Type B pancreatic cell (in vitro differentiated cells): ENCODE measurements at places on chromosomes 4 and X.

GRCh38 chr4:8912506-8912905 lies 40.9 kb upstream of the HMX1 start:
- DNase-seq = peak; percentile 45

GRCh38 chrX:36508042-36508441 lies 500.1 kb upstream of the FAM47C start:
- DNase-seq = no peak

- DNase-seq = peak; percentile 78
Observed at GRCh38 chr4:40629401-40630334, at the start of gene RBM47. RBM47 (minus strand) TSS chr4:40629864; CDS start chr4:40438893, 190,971 bp downstream.

GRCh38 chr4:168836490-168836889 lies 173.6 kb downstream of the CBR4 start:
- DNase-seq = no peak

DNA sequence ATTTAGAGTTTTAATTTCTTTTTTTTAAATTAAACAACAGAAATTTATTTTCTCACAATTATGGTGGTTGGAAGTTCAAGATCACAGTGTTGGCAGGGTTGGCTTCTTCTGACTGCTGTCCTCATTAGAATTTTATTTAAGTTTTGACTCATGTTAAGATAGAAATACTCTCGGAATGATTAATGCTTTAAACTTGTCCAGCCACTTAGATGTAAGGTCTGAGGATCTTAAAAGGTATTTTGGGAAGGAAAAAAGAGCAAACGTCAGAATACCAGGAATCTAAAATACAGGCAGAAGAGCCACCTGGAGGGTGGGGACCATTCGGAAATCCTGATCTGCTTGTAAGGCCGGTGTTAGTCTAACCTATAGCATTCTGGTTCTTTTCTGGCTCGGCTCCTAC lies 423.0 kb upstream of the MAGEB2 start:
- DNase-seq = no peak

DNA sequence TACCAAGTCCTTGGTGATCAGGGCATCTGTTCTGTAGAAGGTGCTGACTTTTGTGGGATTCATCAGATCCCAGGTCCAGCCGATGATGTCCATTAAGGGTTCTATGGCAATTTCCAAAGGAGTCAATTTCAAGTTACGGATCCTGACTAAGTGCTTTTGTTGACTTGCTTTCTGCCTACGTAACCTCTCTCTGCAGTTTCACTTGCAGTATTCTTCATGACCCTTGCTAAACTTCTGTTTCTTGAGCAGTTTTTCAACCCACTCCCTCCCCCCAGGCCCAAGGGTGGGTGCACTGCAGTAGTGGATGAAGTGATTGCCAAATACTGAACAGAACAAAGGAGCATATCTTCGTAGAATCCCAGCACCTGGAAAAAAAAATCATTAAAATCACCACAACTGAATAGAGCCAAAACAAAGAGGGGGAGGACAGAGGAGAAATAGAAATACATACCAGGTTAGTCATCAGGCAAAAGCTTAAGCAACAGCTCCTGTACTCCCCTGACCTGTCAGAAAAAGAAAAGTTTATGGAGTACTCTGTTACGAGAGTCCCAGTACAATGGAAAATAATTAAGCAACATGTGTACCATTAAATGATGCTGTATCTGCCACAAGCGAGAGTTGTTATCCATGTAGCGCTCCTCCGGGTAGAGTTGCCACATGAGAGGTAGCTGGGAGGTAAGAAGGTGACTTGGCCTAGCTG lies 5.8 kb downstream of the CMC4 start:
- DNase-seq = no peak

GRCh38 chrX:68721991-68722860 lies 74.8 kb downstream of the STARD8 start:
- DNase-seq = no peak

DNA sequence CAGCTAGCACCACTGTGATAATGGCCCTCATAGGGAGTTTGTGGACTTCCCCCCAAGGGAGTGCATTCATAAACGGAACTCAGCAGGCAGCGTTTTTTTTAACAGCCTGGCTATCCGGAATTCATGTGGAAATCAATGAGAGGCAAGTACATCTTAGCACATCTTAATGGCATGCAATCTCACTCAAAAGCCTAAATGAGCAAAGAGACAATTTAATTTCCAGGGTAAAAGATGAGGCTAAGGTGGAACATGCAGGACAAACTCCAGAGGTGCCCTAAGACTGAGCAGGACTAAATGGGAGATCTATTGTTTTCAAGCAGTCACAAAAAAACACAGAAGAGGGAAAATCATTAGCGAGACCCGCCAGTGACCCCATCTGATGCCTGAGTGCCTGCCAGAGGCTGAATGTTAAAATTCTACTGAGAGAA lies 243.5 kb upstream of the KCNIP4 start:
- DNase-seq = no peak

- no peak for DNase-seq
Observed at GRCh38 chrX:9628779-9629493, 136.7 kb downstream of the GPR143 start.

DNA sequence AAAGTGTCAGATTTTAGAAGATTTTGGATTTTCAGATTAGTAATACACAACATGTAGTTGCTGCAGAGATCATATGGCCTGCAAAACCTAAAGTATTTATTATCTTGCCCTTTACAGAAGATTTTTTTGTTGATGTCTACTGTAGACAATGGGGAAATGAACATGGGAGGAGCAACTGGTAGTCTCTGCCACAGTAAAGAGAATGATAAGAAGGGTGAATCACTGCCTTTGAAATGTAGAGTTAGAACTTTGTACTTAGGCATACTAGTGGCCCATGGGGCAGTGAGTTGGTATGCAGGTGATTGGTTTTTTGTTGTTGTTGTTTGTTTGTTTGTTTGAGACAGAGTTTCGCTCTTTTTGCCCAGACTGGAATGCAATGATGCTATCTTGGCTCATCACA lies 50.1 kb downstream of the GAB1 start:
- no peak for DNase-seq

- no peak for DNase-seq
Observed at GRCh38 chr4:2116687-2117400, 57.7 kb downstream of the NAT8L start.

GRCh38 chr4:37627263-37627662 lies 58.9 kb downstream of the RELL1 start:
- DNase-seq = no peak

DNA sequence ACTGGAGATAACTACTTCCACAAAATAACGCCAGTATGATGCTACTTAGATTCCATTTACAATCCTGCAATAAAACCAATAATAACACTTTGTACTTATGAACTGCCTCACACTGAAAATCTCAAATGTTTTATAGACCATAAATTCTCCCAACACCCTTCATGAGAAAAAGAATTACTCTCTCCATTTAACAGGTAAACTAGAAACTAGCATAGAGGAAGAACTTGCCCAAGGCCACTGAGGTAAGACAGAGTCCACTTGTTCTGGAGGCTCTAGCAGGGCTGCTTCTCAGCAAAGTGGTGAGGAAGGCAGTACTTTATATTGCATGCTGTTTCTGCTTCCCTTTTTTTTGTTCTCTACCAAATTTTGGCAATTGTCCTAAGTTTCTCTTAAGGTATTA lies 11.5 kb upstream of the BMP3 start:
- no peak for DNase-seq

- no peak for DNase-seq
Observed at GRCh38 chr4:100070868-100071267, 119.4 kb downstream of the DDIT4L start.

DNA sequence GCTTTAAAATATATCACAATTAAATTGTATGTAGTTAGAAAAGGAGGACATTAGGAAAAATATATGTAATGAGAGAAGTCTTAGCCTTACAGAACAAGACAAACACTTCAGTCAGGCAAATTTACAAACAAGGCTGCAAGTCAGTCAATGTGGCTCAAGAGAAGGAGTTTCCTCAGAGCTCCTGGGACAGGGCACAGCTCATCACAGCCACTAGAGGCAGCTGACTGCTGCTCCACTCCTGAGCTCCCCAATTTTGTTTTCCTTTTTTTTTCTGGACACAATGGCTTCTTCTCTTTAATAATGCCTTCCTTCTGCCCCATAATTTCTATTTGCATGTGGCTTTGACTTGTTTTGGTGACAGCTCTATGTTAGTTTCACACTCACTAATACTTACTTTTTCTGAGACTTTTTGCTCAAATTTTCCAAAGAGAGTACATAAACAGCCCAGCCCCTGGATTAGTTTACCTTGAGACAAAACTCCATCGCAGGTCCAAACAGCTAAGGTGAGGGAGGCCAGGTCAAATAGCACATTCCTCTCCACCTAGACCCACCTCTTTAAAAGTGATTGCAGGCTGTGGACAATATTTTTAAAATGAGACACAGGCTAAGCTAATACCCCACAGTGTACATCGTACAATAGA lies 850.4 kb upstream of the FRG1 start:
- no peak for DNase-seq

- DNase-seq = no peak
Observed at GRCh38 chr4:41326776-41327175, 70.0 kb downstream of the UCHL1 start.

DNA sequence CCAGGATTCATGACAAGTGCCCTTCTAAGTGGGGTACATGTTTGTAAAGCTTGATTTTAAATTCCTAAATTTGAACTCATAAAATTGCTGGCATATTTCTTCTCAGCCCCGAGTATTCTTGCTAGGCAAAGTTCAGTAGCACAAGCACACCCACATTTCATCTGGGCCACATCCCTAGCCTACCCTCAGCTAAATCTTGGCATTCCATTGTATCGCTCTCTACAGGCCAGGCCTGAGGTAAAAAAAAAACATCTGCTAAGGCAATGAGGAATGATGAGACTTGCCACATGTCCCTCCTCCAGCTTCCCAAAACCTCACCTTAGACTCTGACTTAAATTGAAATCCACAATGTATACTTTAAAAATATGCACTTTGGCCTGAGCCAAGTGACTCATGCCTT lies 51.4 kb upstream of the VCX3B start:
- no peak for DNase-seq

GRCh38 chr4:55588160-55588559 lies 3.9 kb downstream of the PDCL2 start:
- no peak for DNase-seq

DNA sequence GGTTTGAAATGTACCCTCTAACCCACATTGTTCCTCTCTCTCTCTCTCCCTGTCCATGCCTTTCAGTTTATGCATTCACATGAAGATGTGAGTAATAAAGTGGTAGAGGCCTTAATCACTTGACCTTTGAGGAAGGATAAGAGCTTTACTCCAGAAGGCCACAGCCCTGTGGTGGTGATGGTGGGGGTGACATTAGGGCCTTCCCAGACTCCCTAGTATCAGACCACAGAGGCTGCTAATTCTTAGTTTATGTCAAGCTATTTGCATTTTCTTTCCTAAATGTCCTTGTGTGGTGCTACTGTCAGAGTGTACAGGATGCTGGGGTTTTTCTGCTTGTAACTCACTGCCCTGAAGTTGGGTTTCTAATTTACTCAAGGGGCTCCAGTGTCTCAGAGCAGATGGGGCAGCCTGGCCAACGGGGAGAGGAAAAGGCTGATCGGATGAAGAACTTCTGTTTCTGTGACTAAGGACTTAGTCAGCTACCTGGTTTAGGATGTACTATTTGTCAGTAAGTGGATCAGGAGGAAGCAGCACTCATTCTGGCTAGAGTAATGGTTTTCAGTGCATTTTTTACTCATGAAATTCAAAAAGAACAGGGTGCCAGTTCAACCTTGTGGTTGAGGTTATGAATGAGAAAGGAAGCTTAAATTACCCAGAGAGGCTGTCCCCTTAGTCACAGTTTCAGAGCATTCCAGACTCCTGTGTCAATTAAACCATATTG lies 509.6 kb upstream of the DIPK2B start:
- DNase-seq = no peak
